NCI-H2081 (cell line): ENCODE measurements at places on chromosomes 13 and 19.

- no peak for DNase-seq
Observed at GRCh38 chr13:30785191-30785850, 50.0 kb downstream of the ALOX5AP start.

- no peak for DNase-seq
Observed at GRCh38 chr13:23918208-23918607, 20.9 kb upstream of the C1QTNF9B start.

- no peak for DNase-seq
Observed at GRCh38 chr13:53013113-53013512, 15.5 kb upstream of the OLFM4 start.

DNA sequence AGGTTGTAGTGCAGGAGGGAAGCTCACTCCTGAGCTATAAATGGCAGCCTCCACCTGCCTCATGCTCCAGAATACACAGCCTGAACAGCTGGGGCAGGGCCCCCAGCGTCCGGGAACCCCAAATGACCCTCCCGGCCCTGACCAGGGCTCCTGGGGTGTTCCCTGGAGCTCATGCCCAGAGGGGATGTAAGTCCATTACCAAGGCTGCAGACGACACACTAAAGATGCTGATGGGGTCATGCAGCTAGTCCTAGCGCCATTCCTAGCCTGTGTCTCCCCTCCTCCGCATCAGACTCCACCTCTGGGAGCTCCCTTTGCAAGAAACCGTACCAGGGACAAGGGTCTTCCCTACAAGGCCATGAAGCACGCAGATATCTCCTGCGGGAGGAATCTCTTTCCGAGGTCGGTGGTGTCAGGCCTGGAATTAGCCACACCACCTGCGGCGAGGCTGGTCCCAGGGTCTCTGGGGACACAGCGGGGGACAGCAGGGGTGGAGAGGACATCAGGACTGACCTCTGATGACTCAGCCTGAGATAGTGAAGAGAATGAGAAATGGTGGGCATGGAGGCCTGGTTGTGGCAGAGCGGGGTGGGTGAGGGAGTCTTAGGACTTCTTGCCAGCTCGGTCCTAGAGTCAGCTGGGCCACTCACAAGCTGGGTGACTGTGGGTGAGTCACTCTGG lies 11.9 kb upstream of the TPM4 start:
- DNase-seq: no peak

DNA sequence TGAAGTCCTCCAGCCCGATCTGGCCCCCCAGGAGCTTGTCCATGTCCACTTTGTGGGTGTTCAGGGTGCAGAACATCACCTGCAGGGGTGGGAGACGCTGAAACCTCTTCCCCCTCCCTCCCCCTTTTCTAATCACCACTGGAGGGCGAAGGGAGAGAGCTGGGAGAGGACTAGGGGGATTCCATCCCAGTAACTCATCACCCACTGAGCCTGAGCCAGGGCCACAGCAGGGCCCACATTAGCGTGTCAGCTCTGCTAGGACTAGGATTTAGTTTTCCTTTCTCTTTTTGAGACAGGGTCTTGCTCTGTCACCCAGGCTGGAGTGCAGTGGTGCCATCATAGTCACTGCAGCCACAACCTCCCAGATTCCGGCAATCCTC lies 5.5 kb upstream of the PTGER1 start:
- no peak for DNase-seq

- DNase-seq: no peak
Observed at GRCh38 chr19:18093439-18094161, 4.0 kb upstream of the MAST3 start.

- DNase-seq: peak; percentile 92
Observed at GRCh38 chr19:40529093-40529954, 47.3 kb upstream of the SHKBP1 start.
